ENCODE measurements at places on chromosomes 4 and X.

DNA sequence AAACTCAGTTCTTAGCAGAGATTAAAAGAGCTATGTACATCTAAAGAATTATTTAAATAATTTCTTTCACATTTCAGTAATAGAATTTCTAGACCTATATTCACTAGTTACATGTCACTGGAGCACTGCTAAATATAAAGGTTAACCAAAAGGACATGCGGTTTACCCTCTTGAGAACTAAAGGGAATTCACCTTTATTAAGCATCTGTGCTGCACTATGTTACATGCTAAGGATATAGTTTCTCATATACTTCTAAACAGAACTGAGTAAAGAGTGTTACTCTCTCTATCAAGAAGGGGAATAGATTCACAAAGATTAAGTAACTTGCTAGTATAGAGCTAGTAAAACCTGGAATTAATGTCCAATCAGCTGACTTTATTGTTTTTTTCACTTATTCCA, 7.6 kb downstream of the SPIN3 start:
- no peak for DNase-seq

DNA sequence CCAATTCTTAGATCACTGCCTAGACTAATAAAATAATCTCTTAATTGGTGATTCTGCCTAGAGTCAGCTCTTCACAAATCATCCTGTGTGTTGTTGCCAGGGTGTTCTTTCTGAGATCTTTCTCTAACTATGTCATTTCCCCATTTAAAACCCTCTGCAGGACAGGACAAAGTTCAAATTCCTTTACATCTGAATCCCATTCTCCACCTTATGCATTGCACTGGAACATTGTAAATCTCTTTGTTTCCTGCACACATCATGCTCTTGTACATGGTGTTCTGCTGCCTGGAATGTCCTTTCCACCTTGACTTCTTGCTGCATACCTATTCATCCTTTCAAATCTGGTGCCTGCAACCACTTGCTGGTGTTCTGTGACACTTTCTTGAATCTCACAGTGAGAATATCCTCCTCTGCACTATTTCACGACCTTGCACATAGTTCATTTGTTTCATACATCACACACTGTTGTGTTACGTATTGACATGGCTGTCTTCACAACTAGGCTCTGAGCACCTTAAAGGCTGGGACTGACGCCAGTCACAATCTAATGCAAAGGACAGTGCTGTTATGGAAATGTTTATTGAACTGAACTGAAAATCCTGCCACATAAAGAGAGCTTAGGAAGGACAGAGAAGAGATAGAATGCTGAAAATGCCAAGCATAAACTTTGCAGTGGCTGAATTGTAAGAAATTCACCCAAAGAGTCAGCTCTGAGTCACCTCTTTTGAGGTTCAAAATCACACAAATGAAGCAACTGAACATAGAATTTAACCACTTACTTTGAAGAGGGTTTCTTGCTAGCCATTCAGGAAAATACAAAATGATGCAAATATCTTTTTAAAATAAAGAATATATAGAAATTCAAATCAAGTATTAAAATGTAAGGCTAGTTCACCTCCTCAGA, 26.4 kb upstream of the SMIM14 start:
- no peak for DNase-seq

DNA sequence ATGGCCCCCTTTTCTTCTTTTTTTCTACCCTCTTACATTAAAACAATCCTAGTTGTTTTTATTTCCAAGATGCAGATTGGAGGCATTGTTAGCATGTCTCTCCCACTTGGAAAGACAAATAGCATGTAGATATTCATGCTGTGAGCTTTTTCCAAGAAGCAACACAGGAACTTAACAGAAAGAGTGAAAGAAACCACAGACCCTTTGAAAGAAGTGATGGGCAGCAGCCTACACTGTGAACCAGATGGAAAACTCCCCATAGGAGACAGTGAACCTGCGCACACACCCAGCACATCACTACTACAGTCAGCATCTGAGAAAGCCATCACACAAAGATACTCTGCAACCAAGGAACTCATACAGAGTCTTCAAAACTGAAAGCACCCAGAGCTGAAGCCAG, 17.8 kb downstream of the CT47C1 start:
- no peak for DNase-seq

DNA sequence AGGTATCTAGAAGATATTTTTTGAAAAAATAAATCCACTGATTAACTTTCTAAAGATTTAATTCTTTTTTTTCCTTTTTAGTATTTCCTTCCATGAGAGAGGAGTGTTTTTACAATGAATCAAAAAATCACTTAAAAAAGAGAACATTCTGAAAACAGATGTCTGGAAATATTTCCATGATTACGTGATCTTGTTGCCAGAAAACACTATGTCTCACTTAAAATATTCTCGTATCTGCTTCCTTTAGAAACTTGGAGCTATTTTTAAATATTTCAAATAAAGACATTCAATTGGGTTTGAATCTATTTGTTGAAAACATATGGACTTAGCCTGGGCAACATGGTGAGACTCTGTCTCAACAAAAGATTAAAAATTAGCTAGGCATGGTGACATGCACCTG, 232.8 kb upstream of the RASGEF1B start:
- DNase-seq = no peak

DNA sequence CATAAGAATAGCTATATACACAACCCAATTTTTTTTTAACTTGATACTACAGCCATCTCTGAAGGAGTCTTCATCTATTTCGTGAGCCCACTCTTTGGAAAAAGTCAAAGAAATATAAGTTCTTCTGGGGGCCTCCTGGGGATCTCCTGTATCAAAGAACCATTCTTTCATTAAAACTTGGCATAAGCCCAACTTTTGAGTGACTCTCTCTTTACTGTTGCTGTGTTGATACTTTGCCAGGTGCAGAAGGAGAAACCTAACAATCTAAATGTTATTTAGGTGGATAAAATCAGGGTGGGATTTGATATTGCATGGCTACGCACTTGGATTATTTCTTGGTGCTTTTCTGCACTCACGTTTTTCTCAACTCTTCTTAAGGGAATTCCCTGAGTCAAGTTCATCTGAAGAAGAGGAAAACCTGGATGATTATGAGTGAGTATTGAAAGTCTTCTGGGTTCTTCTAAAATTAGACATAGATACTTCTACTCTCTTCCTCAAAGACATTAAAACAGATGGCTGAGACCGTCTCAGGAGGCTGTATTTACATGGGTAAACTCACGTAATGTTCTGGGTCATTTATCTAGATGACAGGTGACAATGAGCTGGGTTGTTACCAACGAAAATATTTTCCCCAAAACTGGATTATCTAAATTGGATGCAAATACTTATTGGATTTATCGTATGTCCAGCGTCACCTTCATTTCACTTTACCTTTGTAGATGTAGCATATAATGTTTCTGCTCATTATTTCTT, 25.2 kb downstream of the BMX start:
- DNase-seq = no peak

GRCh38 chr4:48483777-48484493, 792 bp downstream of the SLC10A4 start:
- DNase-seq = no peak

- no peak for DNase-seq
These were observed 220.2 kb downstream of the STPG2 start for GRCh38 chr4:97923096-97923495.

- no peak for DNase-seq
These were observed 170.4 kb upstream of the VEGFC start for GRCh38 chr4:176963121-176963520.

GRCh38 chrX:121886557-121886956, 839.1 kb downstream of the GLUD2 start:
- no peak for DNase-seq

- no peak for DNase-seq
These were observed 4.8 kb downstream of the FRMPD3 start for GRCh38 chrX:107454302-107454701.

GRCh38 chrX:40531056-40531826, 49.5 kb upstream of the ATP6AP2 start:
- no peak for DNase-seq

GRCh38 chr4:108683479-108683878, 33.1 kb downstream of the OSTC start:
- DNase-seq = no peak

GRCh38 chr4:186201535-186202230, 10.3 kb downstream of the CYP4V2 start:
- DNase-seq = peak; percentile 29

Measured in stimulated activated CD4-positive, alpha-beta T cell treated with anti-CD3 and anti-CD28 coated beads, Interleukin-4, amount 100 ng/mL, for 48 hours (primary cell).